ENCODE measurements at places on chromosomes 12 and 14.

- DNase-seq = no peak
Observed at GRCh38 chr14:101253948-101254347, 307.3 kb upstream of the DIO3 start.

GRCh38 chr14:74913986-74914573 is 9.0 kb downstream of the RPS6KL1 start:
- no peak for DNase-seq

DNA sequence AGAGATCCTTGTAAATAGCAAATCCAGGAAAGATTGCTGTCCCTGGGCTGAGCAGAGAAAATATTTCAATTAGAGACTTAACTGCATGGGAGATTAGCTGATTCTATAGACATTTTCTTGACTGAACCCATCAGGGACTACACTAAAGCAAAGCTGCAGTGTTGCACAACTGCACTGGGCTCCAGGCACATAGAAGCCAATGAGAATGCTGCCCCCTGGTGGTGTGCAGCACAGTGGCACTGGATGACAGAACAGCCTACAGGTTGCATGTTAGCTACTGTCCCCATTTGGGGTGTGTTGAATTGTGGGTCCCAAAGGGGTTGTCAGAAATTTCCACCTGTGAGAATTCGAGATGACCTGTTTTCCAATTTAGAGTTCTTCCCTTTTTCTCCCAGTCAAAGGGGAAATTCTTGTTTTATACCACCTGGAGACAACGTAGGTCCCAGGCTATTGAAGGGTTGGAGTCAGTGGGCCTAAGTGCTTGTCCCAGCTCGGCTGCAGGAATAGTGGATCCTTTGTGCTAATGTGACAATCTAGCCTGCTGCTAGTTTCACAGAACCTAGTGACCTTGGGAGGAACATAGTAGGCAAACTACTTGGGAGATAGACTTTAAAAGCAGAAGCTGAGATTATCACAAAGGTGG is 114.7 kb downstream of the SLC8A3 start:
- peak; percentile 18 for DNase-seq

DNA sequence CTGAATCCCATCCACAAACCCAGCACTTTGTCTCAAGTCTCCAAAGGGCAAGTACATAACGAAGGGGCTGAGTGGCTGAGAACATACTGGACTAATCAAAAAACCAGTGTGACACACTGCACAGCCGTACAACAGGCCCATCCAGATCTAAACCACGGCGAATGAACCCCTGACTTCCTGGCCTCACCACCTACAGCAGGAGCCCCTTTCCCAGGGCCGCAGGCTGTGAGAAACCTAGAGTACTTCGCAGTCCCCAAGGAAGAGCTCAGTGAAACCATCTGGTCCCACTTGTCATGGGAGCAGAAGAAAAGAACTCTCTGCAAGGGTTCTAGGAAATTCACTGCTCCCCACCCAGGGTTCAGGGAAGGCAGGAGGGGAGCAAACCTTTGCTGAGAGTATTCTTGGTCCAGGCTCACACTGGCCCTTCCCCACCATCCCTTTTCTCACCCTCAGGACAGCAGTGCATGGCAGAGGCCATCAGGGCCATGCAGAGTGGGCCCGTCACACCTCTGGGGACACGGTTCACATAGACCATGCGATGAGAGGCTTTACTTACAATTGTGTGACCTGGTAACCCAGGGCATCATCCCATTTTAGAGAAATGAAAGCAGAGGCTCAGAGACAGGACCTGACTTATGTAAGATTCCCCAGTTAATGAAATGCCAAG is 192.8 kb downstream of the BCL11B start:
- no peak for DNase-seq

- DNase-seq = no peak
Observed at GRCh38 chr12:77160931-77161330, 95.6 kb upstream of the E2F7 start.

- no peak for DNase-seq
Observed at GRCh38 chr12:42145552-42146215, 1.0 kb upstream of the GXYLT1 start.

GRCh38 chr12:50533203-50533584 is 28.4 kb downstream of the DIP2B start:
- no peak for DNase-seq

- no peak for DNase-seq
Observed at GRCh38 chr14:22095860-22096513, 422.4 kb upstream of the OR4E1 start.

DNA sequence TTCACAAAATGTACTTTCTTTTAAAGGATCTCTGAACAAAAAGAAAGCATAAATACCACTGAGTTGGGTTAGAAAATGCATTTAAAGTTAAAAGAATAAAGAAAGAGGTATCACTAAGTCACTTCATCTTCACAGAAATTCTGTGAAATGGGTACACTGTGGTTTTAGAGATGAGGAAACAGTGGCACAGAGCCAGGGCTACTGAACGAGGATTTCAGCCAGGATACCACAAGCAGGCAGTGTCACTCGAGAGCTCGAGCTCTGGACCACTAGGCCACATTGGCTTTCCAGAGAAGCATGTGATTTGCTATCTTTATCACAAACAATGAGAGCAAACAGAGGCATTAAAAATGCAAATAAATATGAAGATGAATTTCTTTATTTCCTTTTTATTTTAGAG is 51.0 kb downstream of the WDHD1 start:
- DNase-seq = no peak

DNA sequence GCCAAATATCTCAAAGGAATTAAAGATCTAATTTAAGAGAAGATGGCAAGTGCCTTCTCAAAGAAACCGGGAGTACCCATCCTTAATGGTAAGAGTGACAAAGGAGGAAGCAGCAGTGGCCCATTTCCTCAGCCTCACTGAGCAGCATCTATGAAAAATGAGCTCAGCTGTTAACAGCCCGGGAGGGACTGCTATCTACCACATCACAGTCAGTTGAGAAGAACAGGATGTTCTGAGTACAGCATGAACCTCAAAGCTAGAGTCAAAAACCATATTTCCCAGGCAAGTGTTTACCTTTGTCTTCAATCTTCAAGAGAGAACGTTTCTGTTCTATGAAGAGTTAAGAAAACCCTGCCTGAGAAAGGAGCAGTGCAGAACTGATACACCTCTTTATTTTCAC is 115.0 kb downstream of the BTG1 start:
- DNase-seq = peak; percentile 39

- DNase-seq = no peak
Observed at GRCh38 chr12:20620261-20620660, 74.9 kb upstream of the SLCO1C1 start.

DNA sequence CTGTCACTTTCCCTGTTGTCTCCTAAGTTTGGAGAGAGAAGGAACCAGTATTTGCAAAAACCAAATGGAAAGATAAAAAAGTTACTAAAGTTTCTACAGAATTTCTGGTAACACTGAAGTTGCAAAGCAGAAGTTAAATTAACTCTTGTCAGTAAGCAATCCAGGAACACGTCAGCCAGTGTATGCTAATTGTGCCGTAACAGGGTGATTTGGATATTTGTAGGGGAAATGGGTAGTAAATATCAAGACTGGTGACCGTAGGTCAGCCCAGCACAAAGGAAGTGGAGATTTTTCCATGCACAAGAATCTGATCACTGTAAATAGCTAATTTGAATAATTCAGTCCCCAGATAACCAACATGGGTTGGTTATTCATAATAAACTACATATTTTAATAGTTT is 2.3 kb downstream of the CDKN1B start:
- DNase-seq = no peak

DNA sequence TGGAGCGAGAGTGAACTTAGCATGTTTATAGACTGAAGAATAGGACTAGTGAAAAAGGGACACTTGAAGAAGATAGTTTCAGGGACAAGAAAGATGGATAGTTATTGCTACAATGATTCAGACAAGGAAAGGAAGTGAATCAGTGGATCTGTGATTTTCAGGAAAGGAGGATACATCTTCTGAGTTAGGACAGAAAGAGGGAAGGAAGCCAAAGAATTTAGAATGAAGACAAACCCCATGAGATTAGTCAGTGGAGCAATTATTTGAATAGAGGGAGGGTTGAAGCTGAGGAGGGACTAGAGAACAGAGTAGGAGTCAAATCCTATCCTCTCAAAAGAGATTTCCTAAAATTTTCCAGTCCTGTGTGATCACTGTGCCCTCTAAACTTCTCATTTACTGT is 282.7 kb downstream of the AKAP6 start:
- no peak for DNase-seq

- no peak for DNase-seq
Observed at GRCh38 chr12:14219156-14219555, 146.3 kb upstream of the ATF7IP start.

DNA sequence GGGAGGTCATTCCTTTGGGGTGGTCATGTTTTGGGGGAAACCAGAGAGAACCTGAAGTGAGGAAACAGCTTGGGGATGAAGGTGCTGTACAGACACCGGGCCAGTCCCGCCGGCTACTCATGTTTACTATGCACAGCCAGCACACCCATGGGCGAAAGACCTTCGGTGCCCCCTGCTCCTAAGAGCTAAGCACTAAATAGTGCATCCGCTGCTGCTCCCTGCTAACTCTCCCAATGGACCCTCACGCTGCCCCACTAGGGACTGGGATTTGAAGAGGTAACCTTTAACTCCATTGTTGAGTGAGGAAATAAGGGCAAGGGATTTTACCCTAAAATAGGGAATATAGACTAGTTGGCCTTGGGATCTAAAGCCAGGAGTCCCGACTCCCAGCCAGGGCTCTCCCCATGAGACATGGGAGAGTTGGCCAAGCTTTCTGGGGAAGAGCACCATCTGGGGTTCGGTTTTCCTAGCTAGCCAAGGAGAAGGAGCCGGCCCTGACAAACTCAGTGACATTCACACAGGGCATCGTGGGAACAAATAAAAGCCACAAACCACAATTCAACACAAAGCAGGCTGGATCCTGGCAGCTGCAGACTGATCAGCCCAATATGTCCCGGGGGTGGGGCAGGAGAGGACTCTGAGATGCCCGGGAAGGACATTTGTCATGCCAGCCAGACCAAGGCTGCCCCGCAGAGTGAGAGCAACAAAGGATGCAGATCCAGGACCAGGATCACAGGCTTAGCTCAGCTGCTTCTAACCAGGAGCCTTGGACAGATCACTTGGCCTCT is 91.7 kb downstream of the SINHCAF start:
- no peak for DNase-seq

GRCh38 chr14:36070031-36070719 is 106.3 kb downstream of the PTCSC3 start:
- no peak for DNase-seq

DNA sequence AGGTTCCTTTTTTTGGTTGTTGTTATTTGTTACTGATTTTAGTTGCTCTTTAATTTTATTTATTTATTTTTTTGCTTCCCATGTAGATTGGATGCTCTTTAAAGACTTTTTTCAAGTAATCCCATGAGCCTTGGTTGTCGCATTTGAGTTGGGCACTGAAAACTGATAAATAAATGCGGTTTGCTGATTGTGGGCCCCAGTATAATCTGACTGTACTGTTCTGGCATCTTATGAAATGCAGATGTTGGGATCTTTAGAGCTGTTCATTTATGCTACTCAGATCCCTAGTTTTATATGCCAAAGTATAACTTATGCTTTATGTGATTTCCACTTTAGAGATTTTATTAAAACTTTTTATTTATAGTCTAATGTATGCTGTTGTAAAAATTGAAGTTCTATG is 33.3 kb downstream of the WNK1 start:
- no peak for DNase-seq

DNA sequence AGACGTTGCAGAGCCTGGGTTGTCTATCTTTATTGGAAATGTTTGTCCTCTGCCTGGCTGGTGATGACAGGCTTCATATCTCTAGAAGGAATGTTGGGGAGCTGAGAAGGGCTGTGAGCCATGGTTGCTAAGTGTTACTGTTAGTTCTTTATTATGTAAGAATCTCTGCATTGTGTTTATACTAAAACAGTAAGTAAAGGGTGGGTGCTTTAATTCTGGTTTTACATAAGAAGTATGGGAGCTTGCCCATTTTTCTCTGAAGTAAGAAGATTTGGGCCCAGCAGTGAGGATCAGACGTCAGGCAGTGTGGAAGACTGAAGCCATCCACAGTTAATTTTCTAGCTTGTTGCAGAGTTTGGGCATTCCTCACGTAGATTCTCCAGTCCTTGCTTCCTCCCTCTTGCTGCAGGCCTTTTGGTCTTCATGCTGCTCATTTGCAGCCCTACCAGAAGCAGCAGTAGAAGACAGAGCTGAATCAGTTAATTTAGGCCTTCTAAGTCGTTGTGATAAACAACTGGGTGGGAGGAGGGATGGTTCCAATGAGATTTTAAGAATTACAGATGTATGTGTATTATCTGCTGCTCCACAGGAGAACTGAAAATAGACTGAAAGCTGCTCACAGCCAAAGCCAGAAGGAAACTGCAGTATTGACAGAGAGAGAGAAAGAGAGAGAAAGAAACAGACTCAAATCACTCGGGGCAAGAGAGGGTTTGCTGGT is 21.4 kb downstream of the WNT5B start:
- no peak for DNase-seq

- DNase-seq = no peak
Observed at GRCh38 chr12:114491916-114492315, 86.0 kb upstream of the TBX5 start.

DNA sequence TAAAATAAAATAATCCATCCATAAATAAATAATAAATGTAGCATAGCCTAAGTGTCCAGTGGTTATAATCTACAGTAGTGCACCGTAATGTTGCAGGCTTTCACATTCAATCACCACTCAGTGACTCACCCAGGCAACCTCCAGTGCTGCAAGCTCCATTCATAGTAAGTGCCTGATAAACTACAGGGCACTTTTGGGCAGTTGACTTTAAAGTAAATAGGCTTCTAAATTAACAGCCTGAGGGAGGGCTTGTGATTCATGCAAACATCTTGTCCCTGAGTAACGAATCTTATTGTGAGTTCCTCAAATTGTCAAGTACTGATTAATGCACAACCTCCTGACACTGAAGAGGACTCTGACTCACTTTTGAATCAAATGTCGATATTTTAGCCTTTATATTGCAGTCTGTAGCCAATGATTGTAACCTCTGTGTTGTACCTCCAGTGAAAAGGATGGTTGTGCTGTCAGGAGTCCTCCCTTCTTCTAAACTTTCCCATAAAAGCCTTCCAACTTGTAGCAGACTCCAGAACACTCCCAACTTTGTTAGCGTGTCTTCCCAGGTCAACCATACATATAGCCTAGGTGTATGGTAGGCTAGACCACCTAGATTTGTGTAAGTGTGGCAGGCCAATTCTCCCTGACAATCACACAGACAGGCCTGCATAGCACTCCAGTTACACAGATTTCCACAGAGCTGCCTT is 55.0 kb upstream of the BICD1 start:
- DNase-seq = no peak

- no peak for DNase-seq
Observed at GRCh38 chr12:49909356-49909755, 5.7 kb upstream of the FAIM2 start.

- no peak for DNase-seq
Observed at GRCh38 chr12:74043343-74043742, 494.3 kb upstream of the ATXN7L3B start.

- no peak for DNase-seq
Observed at GRCh38 chr12:68451261-68452077, 119.3 kb upstream of the MDM1 start.

Measured in T-helper 17 cell (primary cell).